ENCODE measurements at places on chromosomes 6 and 20.

DNA sequence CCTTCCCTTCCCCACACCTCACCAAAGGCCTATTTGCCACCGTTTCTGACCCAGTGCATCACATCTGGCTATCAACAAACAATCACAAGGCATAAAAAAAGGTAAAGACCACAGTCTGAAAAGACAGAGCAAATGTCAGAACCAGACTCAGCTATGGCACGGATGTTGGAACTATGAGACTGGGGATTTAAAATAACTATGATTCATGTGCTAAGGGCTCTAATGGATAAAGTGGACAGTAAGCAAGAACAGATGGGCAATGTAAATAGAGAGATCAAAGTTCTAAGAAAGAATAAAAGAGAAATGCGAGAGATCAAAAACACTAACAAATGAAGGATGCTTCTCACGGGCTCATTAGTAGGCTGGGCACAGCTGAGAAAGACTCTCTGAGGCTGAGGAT lies 99.5 kb downstream of the LAMP5 start:
- DNase-seq, result no peak

- peak; percentile 47 for DNase-seq
Measured at GRCh38 chr6:72950114-72950860, 275.0 kb downstream of the KHDC1L start.

DNA sequence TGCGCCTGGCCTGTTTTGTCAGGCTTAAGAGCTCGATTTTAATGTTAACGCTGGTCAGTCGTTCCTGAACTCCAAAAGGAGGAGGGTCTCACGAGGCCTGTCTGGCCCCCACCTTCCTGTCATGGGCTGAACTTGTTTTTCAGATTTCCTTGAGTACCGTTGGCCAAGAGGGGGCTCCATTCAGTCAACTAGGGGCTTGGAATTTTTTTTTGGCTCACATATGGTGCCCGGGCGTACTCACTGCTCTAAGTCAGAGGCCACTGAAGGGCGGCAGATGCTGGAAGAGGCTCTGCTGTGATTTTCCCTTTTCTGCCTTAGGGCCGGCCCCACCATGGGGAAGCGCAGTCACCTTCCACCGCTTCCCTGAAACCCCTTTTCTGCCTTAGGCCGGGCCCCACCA lies 6.9 kb upstream of the BIRC7 start:
- no peak for DNase-seq

- DNase-seq, result peak; percentile 55
Measured at GRCh38 chr6:149925974-149926777, 3.3 kb upstream of the RAET1G start.

- DNase-seq, result no peak
Measured at GRCh38 chr20:63663332-63664066, 5.4 kb downstream of the RTEL1 start.

DNA sequence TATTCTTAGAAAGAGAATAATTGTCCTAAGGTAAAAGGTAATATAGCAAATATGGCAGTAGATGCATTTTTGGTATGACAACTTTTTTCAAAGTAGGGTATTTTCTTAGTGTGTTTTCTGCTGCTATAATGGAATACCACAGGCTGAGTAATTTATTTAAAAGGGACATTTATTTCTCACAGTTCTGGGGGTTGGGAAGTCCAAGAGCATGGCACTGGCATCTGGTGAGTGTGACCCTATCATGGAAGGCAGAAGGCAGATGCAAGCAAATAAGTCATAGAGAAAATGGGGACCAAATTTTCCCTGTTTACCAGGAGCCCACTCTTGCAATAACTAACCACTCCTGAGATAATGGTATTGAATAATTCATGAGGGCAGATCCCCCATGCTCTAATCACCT lies 922.5 kb upstream of the MAN1A1 start:
- DNase-seq, result no peak

GRCh38 chr20:59063358-59064213 lies 21.0 kb upstream of the PRELID3B start:
- no peak for DNase-seq

- DNase-seq, result no peak
Measured at GRCh38 chr20:51341581-51341980, 200.9 kb downstream of the NFATC2 start.

DNA sequence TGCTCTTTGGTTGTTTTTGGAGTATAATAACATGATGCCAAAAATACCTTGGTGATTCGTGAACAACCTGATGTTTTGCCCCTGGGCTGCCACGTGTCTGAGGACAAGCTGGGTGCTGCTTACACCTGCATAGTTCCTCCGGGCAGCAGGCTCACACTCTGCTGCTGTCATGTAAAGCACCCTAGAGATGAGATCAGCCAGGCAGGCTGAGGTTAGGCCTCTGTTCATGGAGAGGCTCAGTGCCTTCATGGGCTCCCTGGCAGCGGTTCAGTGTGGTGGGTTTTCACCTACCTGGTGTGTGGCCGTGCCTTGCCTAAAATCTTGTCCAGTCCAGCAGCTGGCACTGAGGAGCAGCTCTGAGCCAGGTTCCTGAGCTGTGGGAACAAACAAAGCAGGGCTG lies 60.1 kb upstream of the TAGAP start:
- no peak for DNase-seq

- DNase-seq, result peak; percentile 15
Measured at GRCh38 chr6:8000188-8000596, 64.0 kb downstream of the BLOC1S5 start.

- DNase-seq, result no peak
Measured at GRCh38 chr6:72654071-72654621, 32.3 kb downstream of the KCNQ5 start.

DNA sequence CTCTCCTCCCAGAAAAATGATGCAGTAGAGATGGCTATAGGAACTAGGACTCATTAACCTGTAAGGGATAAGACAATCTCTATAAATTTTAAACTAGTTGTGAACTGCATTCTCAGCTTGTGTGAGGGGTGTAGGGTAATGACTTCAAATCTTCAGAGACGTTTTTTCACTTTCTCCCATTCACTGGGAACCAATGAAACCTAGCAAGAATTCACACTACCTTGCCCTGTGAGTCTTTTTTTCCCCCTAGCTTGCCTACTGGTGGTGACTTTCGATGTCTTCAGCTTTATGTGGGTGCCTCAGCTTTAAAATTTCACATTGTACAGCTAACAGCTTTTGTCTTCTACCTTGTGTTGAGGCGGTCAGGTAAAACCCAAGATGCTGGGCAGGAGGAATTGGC lies 192.0 kb downstream of the MEI4 start:
- no peak for DNase-seq

GRCh38 chr6:2563635-2564034 lies 187.1 kb downstream of the MYLK4 start:
- no peak for DNase-seq

- no peak for DNase-seq
Measured at GRCh38 chr6:105810922-105811482, 275.1 kb upstream of the PRDM1 start.

GRCh38 chr6:15523679-15524630 lies 138.9 kb downstream of the DTNBP1 start:
- no peak for DNase-seq

DNA sequence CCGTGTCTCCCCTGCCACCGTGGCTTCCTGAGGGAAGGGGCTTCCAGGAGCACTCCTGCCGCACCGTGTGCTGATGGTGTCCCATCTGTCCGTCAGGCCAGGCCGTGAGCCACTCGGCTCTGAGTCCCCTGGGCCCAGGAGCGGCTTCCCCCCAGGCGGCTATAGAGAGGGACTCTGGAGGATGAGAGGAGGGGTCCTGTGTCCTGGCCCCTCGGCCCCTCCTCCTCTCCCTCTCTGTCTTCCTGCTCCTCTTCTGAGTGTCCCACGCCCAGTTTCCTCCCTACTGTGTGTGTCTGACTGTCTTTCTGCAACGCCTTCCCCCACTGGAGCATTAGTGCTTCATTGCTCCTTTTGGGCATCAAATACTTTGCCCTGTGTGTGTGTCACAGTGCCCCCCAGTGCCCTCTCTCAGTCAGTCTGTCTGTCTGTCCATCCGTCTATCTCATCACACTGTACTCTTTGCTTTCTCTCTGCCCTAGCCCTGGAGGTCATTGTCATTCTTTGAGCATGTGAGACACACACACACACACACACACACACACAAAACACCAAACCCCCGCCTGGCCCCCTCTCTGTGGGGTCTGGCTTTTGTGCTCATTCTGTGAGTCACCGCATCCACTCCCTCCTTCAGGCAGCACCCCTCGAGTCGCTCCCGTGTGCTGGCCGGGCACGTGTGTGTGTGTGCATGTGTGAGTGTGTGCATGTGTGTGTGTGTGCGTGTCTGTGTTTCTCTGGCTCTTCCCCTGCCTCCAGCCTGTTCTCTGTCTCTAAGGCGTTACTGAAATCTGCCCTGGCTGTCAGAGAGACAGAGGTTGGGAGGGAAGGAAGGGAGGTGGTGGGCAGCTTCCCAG lies 71.9 kb downstream of the SRC start:
- no peak for DNase-seq

DNA sequence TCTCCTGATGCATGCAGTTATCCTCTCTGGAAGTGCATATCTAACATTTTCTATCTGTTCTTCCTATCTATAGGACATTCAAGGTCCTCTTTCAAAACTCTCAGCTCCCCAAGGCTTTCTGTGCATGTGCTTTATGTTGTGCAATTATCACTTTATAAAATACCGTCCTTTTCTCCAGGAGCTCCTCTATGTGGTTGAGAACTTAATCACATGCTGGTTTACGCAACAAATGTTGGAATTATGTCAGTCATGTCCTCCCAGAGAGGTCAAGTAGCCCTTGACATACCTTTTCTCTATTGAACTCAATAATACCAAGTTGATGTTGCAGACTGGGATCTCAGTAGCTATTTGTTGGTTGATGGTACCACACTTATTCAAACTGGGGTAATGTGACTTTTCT lies 388.4 kb downstream of the BTBD3 start:
- DNase-seq, result no peak

GRCh38 chr6:33589392-33589730 lies 9.3 kb upstream of the BAK1 start:
- no peak for DNase-seq

Measured in HS-27A (cell line).